ENCODE measurements at places on chromosomes 11 and 22. TPM values are rescaled to one million over a fixed set of nuclear protein-coding genes. Genes with fewer than 3 reads are reported as not detected.

The SAA4 gene
- total RNA-seq = not detected

The AAMDC gene
- total RNA-seq = 6.4 TPM

The SGSM1 gene
- 0.70 TPM for total RNA-seq

The STK33 gene
- 1.8 TPM for total RNA-seq

The UBASH3B gene
- total RNA-seq = 33.7 TPM

The TEX12 gene
- total RNA-seq = 0.44 TPM

The MPZL2 gene
- 3.1 TPM for total RNA-seq

DNA sequence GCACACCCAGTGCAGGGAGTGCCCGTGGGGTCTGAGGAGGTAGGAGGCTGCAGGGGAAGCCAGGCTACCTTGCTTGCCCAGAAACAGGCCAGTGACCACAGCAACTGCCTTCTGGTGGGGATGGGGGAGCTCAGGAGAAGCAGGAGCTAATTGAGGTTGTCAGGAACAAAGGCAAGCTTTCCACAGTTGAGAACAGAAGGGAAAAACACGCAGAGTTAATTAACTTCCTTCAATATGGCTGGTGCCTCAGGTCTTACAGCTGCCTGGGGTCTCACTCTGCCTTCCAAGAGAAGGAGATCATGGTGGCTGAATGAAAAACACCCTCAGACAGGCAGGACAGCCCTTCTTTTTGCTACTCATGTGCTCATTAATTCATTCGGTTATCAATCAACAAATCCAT lies 127.9 kb upstream of the SYT13 start:
- DNase-seq = no peak

- no peak for DNase-seq
Observed at GRCh38 chr11:63558459-63559157, 4.6 kb downstream of the PLAAT2 start.

DNA sequence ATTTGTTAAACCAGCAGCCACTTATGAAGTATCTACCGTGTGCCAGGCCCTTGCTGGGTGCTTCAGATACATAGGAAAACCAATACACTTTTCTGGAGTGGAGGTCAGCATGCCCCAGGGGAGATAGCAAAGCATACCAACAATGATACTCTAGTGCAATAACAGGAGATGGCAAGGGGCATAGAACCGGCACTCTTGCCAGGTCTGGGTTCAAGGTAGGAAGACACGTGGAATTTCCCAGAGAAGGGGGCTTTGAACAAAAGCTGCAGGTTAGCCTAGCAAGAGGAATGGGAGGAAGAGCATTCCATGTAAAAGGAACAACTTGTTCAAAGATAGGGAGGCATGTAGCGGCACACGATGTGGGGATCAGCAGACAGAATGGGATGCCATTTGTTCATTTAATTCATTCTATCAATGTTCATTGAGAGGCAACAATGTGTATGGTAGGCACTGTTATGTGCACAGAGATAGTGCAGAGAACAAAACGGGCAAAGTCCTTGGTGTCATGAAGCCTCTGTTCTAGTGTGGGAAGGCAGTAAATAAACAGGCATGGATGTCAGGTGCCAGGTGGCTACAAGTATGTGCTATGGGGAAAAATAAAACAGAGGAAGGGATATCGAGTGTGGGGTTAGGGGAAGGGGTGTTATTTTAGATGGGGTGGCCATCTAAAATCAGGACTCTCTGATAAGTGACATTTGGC lies 162.6 kb upstream of the E2F8 start:
- DNase-seq = no peak

GRCh38 chr11:67178421-67178820 lies 59.4 kb downstream of the KDM2A start:
- DNase-seq = no peak

- DNase-seq = no peak
Observed at GRCh38 chr22:30216710-30217109, 29.8 kb downstream of the LIF start.

DNA sequence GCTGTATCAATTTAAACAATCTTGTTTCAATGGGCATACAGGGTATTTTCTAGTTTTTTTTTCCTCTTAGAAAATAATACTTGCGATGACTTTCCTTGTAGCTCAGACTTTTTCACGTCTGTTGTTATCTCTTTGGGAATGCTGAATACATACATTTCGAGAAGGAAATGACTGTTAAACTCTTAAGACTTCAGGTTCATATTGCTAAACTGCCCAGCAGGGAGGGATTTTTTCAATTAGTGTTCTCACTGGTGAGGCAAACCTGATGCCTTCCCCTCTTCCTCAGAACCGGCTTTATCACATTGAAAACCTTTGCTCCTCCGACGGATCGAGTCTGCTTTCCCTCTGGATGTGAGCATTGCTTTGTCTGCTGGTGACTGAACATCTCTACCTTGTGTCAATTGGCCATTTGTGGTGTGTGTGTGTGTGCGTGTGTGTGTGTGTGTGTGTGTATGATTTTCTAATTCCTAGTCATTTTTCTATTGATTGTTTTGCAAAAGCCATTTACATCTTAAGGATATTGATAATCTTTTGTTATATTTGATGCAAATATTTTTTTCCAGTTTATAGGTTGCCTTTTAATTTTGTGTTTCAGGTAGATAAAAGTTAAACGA lies 6.6 kb downstream of the NEAT1 start:
- no peak for DNase-seq

- DNase-seq = no peak
Observed at GRCh38 chr11:93525601-93526345, 17.4 kb downstream of the SMCO4 start.

DNA sequence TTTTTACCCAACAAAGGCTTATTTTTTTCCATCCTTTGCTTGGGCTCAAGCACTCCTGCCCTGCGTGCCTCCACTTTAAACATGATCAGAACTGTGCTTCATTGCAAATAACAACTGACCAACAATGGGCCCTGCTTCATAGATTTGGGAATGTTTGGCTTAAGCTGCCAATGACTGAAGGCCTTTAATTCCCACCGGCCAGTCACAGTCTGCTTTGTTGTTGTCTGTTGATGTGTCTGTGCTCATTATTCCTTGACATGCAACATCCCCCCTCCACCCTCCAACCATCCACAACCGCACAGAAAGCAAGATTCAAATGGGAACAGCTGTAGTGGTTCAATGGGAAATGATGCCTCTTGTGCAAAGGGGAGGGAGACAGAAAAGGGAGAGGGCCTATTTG lies 23.0 kb downstream of the PAX6 start:
- DNase-seq = no peak

GRCh38 chr11:114197799-114198500 lies 98.2 kb upstream of the NNMT start:
- DNase-seq = no peak

DNA sequence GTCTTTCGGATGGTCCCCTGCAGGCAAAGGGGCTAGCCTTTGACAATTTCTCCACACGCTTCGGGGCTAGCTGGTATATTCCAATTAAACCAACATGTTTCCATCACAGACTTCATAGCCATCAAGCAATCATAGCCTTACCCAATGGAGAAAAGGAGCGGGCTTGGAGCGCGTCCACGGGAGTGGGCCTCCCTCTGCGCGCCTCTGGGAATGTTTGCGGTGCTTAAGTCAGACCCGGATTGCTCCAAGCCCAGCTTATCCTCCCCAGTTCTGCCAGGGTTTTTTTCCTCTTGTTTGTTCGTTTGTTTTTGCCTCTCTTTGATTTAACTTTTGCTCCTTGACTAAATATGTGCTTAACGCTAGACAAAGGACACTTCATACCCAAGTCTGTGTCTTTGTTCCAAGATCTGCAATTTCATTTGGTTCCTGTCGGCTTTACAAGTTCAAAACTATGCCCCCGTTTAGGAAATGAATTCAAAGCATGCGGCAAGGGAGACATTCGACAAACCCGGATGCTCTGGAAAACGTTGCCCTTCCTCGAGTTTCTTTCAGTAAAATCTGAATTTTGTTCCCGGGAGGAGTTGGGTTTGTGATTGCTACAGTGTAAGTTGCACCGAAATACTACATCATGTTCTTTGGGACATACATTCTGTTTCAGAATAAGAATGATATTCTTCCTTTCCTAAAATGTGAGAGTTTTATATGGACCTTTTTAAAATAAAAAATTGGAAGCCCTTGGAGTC lies 1.0 kb upstream of the GLB1L2 start:
- no peak for DNase-seq

GRCh38 chr22:43160497-43161126 lies 9.3 kb downstream of the TSPO start:
- no peak for DNase-seq

DNA sequence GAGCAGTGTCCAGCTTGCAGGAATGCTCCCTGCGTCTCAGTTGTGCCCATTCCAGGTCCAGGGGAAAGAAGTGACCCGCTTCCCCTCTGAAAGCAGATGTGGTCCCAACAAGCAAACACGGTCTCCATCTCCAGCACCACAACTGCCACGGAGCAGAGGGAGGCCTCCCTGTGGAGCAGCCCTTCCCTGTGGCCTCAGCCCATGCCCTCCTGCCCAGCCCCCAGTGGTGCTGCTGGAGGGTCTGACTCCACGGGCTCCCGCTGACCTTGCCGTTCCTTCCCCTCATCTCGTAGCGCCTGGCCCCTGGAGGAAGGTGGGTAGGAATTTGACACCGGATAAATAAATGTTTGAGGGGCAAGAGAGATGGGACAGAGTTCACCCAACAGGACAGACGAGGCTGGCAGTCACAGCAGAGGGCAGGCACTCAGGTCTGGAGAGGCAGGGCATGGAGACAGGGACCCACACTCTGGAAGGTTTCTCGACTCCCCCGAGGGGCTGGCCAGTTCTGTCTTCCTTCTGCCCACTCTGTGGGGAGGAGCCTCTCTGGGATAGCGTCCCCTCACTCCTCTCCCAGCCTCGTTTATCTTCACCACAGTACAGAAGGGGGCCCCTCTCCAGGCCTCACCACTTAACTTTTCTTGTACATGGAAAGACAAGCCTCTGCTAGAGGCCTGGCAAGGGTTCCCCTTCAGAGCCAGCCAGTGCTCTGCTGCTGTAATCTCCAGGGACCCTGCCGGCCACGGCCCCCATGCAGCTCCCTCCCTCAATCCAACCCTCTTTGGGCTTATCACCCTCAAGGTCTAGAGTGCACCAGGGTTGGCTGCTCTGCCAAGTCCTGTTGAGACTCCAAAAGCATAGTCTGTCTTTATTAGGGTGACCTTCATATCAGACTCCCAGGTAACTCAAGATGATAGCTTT lies 7.5 kb upstream of the ST3GAL4 start:
- DNase-seq = no peak

DNA sequence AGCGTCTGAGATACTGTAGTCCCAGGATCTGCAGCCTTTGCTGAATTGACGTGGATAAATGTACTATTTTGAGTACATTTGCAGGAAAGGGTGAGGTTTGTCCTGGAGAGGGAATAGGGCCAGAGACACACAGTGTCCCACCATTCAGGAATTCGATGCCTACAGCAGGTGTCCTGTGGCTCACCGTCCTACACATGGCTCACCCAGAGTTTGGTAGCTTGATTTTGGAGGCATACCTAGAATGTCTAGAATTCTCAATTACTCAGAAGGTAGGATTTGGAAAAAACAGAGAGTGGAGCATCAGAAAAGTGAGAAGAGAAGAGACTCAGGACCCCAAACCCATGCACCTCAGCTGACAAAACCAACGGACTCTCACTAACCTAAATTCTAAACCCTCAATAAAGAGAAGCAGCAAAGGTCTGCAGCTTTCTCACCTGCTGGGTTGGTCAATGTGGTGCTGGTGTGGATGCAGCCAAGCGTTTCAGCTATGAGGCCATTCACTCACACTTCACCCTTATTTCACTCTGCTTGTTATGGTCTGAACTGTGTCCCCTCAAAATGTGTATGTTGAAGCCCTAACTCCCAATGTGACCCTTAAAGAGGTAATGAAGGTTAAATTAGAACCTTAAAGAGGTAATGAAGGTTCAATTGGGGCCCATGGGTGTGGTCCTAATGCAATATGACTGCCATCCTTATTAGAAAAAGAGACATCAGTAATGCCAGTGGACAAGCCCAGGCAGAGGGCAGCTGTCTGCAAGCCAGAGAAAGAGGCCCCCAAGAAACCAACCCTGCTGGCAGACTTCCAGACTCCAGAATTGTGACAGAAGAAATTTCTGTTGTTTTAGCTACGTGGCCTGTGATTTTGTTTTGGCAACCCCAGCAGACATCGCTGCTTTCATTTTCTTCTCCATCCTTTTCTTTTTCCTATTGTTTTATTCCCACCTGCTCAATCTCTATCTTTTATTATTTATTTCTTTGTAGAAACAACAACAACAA lies 187.8 kb downstream of the SNX19 start:
- DNase-seq = no peak

- DNase-seq = no peak
Observed at GRCh38 chr11:66281001-66281400, 3.0 kb downstream of the CNIH2 start.

DNA sequence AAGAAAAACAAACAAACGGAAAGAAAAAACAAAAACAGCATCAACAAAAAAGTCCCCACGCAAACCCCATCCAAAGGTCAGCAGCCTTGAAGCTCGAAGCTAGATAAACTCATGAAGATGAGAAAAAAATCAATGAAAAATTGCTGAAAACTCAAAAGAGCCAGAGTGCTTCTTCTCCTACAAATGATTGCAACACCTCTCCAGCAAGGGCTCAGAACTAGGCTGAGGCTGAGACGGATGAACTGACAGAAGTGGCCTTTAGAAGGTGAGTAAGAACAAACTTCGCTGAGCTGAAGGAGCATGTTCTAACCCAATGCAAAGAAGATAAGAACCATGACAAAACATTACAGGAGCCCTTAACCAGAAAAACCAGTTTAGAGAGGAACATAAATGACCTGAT lies 18.4 kb upstream of the FTH1 start:
- no peak for DNase-seq

GRCh38 chr11:115078461-115079438 lies 400.4 kb downstream of the NXPE2 start:
- DNase-seq = no peak

DNA sequence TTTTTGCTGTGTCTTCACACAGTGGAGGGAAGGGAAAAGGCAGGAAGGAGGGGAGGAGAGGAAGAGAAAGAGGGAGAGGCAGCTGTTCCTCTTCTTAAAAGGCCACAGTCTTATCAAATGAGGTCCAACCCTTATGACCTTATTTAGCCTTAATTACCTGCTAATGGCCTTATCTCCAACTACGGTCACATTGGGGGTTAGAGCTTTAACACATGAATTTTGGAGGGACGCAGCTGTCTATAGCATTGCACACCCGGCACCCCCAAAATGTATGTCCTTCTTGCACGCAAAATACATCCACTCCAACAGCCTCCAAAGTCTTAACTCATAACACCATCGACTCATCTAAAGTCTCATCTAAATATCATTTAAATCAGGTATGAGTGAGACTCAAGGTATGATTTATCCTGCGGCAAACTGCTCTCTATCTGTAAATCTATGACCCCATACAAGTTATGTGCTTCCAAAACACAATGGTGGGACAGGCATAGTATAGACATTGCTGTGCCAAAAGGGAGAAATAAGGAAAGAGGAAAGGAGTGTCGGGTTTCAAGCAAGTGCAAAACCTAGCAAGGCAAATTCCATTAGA lies 45.0 kb upstream of the ASPHD2 start:
- no peak for DNase-seq

GRCh38 chr22:18110954-18111758 lies 547 bp downstream of the TUBA8 start:
- DNase-seq = no peak

DNA sequence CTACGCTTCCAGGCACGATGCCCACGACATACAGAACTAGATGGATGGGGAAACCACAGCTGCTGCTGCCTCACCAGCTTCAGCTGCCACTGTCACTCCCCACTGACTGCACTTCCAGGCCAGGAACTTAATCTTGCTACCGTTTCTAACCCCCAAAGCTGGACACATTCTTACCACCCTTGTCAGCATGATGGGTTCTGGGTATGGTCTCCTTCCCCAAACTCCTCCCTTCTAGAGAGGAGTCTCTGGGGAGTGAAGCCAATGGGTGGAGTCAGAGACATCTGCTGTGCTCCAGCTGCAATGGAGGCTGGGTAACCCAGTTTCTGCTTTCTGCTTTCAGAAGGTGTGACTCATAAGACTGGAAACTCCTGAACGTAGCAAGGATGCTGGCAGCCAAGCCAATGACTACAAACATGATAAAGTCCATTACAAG lies 87.0 kb upstream of the THY1 start:
- no peak for DNase-seq
